ENCODE measurements at places on chromosomes 5 and 9.

GRCh38 chr5:43038496-43038989, 1.6 kb downstream of the ANXA2R start:
- no peak for DNase-seq

DNA sequence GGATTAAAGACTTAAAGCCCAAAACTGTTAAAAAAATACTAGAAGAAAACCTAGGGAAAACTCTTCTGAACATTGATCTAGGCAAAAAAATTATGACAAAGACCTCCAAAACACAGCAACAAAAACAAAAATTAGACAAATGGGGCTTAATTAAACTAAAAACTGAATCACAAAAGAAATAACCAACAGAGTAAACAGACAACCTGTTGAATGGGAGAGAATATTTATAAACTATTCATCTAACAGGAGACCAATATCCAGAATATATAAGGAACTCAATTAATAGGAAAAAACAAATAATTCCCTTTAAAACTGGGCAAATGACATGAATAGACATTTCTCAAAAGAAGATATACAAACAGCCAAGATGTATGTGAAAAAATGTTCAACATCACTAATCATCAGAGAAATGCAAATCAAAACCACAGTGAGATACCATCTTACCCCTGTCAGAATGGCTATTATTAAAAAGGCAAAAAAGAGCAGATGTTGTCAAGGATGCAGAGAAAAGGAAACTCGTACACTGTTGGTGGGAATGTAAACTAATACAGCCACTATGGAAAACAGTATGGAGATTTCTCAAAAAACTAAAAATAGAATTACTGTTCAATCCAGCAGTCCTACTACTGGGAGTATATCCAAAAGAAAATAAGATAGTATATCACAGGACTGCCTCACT, 50.2 kb upstream of the TLX3 start:
- no peak for DNase-seq

- no peak for DNase-seq
Measured at GRCh38 chr9:136805207-136805740, 2.5 kb upstream of the RABL6 start.

DNA sequence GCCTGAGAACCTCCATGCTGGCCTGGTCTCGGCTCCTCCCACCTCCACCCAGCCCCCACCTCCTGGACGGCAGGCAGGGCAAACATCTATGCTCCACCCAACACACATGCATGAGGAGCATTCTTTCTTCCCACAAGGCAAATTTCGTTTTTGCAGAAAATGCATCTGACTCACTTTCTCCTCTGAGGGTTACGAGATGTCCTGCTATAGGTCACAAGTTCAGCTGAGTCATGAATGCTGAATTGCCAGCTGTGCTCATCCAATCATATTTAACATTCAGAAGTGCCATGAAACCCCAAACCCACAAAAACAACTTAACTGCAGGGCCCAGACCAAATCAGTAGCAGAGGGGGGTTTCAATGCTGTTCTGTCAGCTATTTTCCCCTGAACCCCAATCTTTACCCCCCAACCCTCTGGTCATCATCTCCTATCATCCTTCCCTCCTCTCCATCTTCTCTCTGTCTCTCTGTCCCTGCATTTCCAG, 39.0 kb upstream of the OSMR start:
- no peak for DNase-seq

DNA sequence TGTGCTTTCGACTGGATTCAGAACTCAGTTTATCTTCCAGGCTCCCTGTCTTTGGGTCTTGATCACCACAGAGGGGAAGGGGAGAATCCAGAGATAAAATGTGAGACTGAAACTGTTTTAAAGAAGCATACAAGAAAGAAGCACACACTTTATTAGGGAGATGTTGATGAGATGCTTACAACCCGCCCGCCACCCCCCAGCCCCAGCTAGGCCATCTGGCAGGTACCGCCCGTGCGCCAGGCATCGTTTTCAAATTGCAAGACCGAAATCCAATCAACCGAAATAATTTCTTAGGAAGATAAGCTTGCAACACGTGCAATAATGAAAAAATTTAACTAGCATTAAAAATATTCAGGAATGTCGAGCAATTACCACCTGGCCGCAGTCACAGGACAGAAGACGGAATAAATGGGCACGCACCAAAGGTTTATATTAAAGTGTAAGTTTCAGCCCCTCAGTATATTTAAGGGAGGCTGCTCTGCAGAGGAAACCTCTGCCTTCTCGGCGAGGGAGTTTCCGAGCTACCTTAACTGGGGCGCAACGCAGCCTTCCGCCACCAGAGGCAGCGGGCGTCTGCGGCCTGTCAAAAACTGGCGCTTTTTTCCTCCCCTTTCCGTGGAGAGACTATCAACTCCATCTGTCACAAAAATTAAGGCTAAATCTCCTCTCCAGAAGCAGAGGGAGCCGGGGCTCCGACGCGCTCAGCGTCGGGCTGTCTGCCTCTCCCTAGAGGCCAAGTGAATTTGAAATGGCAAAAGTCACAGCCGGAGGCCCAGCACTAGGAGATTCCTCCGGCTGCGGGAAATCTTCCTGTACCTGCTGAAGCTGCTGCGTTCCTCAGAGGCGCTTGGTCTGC, 996 bp upstream of the GAS1 start:
- DNase-seq = peak; percentile 63

DNA sequence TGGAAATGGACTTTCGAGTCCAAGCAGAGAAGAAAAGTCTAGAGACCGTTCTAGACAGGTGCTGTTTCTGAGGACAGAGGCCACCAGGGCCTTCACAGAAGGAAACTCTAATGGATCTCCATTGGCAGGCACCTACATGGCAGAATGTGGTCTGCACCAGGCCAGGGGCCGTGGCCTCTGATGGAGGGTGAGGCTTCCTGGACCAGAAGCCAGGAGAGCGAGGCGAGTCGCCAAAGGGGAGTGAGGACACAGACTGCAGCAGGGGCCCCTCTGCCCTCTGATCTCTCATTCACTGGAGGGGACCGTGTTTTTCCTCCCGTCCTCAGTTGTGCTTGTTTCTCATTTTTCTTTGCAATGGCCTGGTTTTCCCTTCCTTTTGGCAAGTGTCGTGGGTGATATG, 41.1 kb downstream of the ALG2 start:
- DNase-seq = no peak

GRCh38 chr5:104904561-104904960, 1342.0 kb upstream of the NUDT12 start:
- no peak for DNase-seq
